ENCODE measurements at places on chromosomes 7 and 10. TPM values are rescaled to one million over a fixed set of nuclear protein-coding genes. Genes with fewer than 3 reads are reported as not detected.

Gene HOXA2
- polyA plus RNA-seq, result 1.9 TPM

Gene ADAM22
- polyA plus RNA-seq, result 0.33 TPM

Gene FFAR4
- not detected for polyA plus RNA-seq

Gene GFRA1
- polyA plus RNA-seq, result 0.22 TPM

Gene TRIM50
- polyA plus RNA-seq, result not detected

DNA sequence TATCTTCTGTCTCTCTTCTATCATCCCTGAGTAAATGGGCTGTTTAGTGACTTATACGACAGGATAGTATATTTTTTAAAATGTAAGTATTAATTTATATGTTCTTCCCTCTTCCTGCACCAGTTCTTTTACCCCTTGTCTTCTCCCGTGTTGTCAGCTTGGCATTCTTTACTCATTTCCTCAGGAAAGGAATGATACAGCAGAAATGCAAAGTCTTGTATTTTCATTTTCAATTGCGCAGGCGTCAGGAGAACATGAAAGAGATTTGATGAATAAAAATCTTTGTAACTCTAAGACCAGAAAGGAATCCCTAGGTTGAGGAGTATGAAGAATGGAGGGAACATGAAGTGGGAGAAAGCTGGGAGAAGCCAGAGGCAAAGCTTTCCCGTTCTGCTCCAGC is 18.8 kb upstream of the VPS41 start:
- DNase-seq, result peak; percentile 7

DNA sequence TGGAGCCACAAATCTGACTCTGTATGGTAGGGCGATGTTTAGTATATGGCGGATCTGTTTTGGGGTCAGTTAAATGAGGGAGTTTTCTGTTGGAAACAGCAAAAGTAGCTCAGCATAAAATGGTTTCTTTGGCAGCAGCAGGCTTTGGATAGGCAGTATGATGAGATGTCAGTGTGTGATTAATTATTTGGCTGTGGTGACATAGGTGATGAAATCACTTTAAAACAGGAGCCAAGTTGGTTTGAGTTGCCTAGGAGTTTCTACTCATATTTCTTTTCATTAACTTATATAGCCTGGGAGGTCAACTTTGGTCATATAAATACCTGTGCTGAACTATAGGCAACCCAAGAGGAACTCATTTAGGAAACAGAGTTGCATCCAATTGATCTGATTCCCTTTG is 291.2 kb downstream of the LRMDA start:
- DNase-seq, result no peak

GRCh38 chr7:127208351-127208750 is 44.4 kb downstream of the GRM8 start:
- no peak for DNase-seq

Gene AUTS2
- 0.59 TPM for polyA plus RNA-seq

GRCh38 chr7:113464096-113464855 is 345.9 kb upstream of the SMIM30 start:
- no peak for DNase-seq

- DNase-seq, result peak; percentile 29
Observed at GRCh38 chr10:52525761-52526160, 211.7 kb downstream of the DKK1 start.

Gene MAT1A
- polyA plus RNA-seq, result not detected
